ENCODE measurements at places on chromosomes 4 and X.

GRCh38 chrX:108216919-108217571, 125.5 kb downstream of the ATG4A start:
- DNase-seq = no peak

DNA sequence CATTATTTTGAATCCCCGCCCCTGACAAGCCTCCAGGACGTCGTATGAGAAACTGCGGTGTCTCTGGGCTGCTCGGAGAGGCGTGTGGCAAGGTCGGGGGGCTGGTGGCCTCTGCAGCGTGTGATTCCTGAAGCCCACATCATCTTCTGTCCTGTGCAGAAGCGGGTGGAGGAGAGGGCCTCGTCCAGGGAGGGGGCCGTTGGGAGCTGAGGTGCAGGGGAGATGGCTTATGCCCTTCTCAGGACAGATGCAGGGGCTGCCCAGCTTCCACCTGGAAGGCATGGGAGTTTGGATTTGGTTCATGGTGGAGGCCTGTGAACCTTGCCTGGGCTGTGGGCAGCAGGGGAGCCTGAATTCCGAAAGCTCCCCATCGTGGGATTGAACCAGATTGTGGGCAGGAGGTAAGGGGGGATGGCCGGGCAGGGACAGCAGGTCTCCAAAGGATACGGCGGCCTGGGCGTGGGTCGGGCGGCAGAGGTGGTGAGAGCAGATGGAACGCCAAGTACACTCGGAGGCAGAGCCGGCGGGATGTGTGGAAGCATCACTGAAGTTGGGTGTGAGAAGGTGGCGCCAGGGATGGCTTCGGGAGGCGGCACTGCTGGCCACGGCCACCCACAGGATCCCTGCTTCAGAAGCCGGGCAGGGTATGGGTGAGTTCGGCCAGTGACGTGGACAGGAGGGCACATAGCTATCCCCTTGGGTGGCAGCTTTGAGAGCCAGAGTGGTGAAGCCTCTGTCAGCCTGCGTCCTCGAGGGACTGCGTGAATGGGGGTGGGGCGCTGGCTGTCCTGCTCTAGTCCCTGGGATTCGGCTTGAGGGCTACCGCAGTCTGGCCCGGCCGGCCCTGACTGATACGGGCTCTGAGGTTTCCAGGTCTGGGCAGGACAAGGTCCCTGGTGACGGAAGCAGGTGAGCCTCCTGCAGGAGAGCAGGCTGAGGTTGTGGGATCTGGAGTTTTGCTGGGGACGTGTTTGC, 76.3 kb upstream of the ADRA2C start:
- peak; percentile 59 for DNase-seq

- no peak for DNase-seq
These were observed 60.2 kb downstream of the MAGEB16 start for GRCh38 chrX:35858361-35858760.

DNA sequence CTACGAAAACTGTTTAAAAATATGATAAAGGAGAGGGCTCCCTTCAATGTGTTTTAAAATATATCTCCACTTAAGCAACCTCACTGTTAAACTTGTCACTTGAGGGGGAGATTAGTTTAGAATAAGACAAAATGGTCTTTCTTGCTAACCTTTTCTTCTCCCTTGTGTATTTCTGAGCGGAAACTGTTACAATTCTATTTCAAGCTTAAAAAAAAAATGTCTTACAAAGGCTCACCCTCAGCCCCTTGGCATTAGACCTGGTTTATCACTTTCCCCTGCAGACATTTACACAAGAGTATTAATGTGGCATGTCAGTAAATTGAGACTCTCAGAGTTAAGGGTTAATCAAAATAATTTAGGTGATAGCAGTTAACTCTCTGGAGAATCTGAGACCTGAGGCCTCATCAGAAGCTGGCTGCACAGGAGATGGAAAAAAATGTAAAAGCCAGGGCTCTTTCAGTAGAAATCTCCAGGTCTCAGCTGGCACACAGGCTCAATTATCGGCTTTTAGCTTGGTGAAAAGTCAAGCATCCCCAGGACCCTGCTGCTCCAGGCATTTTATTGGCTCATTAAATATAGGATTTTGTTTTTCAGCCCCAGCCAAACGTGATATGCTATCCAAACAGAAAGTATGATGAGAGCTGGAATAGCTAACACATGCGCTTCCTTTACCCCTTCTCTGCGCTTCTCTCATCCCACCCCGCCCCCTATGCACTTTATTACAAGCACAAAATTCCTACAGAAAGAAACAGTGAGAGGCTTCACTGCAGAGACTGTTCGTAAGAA, 130.5 kb downstream of the PPA2 start:
- DNase-seq = peak; percentile 68

- no peak for DNase-seq
These were observed 363.3 kb downstream of the NAF1 start for GRCh38 chr4:162803378-162803777.

DNA sequence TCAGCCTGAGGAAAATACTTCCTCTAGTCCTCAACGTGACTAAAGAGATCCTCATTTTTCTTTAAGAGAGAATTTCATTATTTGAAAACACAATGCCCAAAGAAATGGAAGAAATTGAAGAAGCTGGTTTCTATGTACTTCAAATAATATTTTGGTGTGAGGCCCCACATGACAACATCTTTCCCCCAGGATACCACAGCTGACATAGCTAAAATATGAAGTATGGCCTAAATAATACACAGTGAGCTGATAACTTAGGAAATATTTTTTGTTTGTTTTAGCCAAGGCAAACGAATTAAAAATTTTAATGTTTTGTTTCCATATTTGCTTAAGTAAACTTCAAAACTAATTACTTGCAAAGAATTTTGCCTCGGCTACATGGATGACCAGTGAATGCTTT, 149.2 kb downstream of the CBR4 start:
- DNase-seq = no peak

DNA sequence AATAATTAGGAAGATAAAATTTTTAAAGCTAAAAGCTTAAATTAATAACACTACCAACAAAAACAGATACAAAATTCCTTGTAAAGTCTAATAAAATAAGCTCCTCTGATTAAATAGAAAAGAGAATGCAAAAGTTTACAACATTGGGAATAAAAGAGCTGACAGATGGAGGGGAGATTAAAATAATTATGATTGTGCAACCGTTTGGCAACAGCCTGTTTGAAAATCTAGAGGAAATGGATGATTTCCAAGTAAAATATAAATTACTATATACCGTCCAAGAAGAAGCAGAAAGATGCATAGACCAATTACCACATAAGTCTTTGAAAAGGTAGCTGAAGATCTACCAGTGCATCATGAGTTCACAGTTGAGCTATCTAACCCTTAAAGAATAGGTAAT, 46.4 kb upstream of the VBP1 start:
- no peak for DNase-seq

DNA sequence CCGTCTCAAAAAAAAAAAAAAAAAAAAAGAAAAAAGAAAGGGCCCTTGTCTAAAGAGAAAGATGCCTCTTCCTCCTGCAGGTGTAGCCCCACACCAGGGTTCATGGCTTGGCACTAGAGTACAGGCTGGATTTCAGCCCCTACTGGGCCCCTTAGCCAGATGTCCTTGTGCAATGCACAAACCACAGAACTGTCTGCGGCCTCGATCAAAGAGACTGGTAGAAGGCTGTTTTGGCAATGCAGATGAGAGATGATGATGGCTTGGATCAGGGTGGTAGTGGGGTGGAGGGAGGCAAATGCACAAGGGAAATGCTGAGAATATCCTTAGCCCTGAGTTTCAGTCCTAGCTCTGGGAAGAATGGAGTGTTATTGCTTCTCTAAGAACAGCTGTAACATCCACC, 26.5 kb upstream of the TSR2 start:
- DNase-seq = no peak

DNA sequence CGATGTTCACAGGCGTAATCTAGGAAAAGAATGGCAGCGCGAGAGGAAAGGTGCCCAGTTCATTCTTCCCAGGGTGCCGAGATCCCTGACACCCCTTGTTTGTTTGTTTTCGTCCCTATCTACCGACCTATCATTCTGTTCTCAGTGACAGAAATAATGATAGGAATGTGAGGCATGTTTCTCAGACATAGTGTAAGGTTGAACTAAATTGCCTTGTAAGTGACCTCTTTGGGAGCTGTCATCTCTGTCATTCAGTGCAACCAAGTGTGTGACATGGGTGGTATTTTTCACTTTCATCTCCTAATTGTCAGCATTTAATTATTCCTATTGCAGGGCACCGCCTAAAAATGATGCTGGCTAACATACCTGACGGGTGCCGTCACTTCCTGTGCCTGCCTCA, 24.4 kb downstream of the CLDN22 start:
- no peak for DNase-seq

GRCh38 chr4:3823496-3824341, 57.5 kb downstream of the ADRA2C start:
- no peak for DNase-seq

DNA sequence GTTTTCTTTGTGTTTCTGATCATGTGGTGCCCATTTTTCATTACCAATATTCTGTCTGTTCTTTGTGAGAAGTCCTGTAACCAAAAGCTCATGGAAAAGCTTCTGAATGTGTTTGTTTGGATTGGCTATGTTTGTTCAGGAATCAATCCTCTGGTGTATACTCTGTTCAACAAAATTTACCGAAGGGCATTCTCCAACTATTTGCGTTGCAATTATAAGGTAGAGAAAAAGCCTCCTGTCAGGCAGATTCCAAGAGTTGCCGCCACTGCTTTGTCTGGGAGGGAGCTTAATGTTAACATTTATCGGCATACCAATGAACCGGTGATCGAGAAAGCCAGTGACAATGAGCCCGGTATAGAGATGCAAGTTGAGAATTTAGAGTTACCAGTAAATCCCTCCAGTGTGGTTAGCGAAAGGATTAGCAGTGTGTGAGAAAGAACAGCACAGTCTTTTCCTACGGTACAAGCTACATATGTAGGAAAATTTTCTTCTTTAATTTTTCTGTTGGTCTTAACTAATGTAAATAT, 110.4 kb downstream of the IL13RA2 start:
- no peak for DNase-seq

DNA sequence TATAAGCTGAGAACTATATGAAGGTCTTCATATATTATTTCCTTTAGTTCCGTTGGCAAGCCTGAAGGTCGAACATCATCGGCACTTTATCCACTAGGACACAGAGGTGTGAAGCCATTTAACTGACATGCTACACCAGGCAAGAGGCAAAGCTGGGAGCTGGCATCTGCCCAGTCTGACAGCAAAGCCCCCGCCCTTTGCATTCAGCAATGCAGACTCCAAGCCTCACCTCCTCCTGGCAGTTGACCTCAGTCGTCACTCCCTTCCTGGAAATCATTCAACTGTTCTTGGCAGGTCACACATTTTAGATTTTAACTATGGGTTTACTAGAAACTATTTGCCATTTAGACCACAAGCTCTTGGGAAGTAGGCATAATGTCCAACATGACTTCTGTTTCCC, 135.8 kb upstream of the FRG1 start:
- no peak for DNase-seq

- DNase-seq = no peak
These were observed 13.8 kb upstream of the CDKL2 start for GRCh38 chr4:75644095-75644494.

DNA sequence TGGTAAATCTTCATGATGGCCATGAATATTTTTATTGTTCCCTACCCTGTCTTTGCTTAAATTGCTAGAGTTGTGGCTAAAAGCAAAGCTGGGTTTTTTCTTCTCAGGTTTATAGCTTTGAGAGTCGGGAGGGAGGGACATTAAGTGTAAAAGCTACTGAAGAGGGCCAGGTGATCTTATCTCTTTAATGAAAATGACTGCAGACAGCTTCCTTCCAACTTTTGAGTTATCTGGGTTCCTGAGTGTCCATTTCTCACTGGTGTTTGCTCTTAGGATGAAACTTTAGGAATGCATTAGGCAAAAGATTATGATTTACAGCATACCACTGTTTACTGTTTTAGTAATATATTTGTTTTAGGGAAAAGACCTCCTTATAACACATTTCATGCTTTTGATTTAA, 187.7 kb downstream of the SHROOM3 start:
- no peak for DNase-seq

DNA sequence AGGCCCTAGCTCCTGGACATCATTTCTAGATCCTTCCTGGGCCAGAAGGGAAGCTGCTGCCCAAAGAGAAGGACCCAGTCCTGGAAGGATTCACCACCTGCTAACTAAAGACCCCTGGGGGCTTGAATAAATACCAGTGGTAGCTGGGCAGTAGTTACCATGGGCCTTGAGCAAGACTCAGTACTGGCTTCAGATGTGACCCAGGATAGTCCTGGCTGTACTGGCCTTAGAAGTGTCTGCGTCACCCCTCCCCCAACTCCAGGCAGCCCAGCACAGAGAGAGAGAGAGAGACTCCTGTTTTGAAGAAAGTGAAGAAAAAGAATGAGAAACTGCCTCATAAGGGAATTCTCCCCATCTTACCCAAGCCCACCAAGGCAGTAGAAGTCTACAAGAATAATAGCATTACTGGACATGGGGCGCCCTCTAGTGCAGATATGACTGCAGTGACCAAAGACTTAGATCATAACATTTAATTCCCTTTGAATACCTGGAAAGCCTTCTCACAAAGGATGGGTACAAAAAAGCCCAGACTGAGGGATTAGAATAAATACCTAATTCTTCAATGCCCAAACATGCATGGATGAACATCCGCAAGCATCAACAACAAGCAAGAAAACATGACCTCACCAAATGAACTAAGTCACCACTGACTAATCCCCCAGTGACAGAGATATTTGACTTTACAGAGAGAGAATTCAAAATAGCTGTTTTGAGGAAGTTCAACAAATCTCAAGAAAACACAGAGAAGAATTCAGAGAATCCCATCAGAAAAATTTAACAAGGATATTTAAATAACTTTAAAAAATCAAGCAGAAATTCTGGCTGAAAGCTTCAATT, 171.8 kb downstream of the HNRNPD start:
- DNase-seq = no peak

DNA sequence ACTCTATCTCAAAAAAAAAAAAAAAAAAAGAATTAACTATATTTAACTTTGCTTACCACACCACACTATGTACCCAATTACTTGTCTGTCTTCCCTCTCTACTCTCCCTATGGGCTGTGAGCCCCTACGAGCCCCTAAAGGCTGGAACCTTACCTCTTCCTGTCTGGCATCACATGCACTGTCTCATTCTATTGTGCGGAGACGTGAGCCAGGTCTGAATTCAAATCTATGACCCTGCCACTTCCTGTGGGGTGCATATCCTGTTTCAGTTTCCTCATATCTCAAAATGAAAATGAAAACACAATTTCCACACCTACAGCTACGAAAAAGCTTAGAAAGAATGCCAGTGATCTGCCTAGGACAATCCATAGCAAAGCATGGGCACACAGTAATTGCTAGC, 42.9 kb upstream of the HS3ST1 start:
- no peak for DNase-seq

- DNase-seq = no peak
These were observed 248.0 kb downstream of the GALNTL6 start for GRCh38 chr4:172061204-172061603.

- no peak for DNase-seq
These were observed 310.0 kb downstream of the PDHA2 start for GRCh38 chr4:96149894-96150293.

DNA sequence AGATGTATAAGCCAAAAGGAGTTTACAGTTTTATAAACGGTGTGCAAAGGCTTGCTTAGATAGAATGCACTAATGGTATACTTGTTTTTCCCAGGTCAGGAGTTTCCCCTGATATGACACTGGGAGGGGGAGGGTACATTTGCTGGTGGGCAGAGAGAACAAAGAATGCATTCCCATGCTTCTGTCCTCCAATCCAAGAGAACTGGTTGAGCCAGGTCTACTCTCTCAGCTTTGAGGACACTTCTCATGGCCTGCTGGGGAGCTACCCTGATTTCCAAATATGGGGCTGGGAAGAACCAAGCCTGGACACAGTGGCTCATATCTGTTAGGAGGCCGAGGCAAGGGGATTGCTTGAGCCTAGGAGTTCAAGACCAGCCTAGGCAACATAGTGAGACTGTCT, 3.3 kb upstream of the GPC4 start:
- no peak for DNase-seq

GRCh38 chr4:181820553-181820952, 422.6 kb upstream of the TENM3 start:
- DNase-seq = no peak
